ENCODE measurements at places on chromosomes 7 and 10. TPM values are rescaled to one million over a fixed set of nuclear protein-coding genes. Genes with fewer than 3 reads are reported as not detected.
A peak's percentile ranks its signal among the peaks of the same experiment; 100 is the strongest.

IFIT3 gene
- 7.1 TPM for total RNA-seq

DNA sequence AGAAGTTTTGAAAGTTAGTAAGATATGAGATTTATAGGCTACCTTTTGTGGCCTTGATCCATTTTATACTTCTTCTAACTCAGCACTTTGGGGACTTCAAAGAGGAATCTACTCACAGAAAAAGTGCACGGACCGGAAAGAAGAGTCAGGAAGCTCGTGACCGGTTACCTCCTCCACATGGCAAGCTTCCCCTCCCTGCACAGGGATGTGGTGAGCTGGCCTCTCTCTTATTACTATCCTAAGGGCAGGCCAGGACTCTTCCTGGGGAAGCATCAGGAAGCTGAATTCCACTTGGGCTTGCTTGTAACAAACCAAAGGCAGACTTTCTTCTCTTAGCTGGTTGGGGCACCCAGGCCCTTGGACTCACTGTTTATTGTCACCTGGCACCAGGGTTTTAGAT is 170.8 kb upstream of the GLI3 start:
- peak; percentile 58 for DNase-seq

DNA sequence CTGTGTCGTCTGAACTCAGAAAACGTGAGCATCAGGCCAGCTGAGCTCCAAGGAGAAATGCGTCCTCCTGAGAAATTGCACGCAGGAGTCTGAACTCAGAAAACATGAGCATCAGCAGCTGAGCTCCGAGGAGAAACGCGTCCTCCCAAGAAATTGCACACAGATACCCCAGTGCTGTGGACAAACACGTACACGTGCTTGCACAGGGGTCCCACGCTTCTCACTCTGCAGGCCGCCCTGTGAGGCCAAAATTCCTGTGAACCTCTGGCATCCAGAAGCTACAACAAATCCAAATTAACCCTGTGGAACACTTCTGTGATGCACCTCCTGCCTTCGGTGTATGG is 133.8 kb downstream of the WDR37 start:
- DNase-seq = no peak

KBTBD2 gene
- total RNA-seq = 17.9 TPM

- peak; percentile 6 for DNase-seq
Observed at GRCh38 chr10:101941871-101942270, 98.3 kb upstream of the KCNIP2 start.

- DNase-seq = no peak
Observed at GRCh38 chr7:99039384-99039891, 104.5 kb downstream of the SMURF1 start.

GRCh38 chr7:34062826-34063225 is 157.5 kb downstream of the BMPER start:
- no peak for DNase-seq

DNA sequence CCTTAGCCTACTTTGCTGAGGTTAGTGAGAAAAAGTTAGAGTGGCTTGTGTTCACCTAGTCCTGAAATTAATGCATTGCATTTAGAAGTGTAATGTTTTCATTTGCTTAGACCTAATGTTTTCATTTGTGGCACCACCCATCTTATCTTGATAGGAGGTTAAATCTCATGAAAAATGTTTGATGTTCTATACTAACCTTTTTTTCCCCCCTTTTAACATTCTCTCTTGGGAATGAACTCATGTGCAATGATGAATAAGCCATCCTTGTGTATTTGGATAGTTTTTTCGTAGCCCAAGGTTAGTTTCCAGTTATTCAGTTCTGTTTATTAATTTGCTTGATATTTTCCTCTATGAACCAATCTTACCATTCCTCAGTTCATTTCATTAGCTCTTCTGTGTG is 2.8 kb downstream of the FHIP2A start:
- no peak for DNase-seq

GRCh38 chr10:87973635-87974034 is 110.2 kb downstream of the PTEN start:
- DNase-seq = no peak

DNA sequence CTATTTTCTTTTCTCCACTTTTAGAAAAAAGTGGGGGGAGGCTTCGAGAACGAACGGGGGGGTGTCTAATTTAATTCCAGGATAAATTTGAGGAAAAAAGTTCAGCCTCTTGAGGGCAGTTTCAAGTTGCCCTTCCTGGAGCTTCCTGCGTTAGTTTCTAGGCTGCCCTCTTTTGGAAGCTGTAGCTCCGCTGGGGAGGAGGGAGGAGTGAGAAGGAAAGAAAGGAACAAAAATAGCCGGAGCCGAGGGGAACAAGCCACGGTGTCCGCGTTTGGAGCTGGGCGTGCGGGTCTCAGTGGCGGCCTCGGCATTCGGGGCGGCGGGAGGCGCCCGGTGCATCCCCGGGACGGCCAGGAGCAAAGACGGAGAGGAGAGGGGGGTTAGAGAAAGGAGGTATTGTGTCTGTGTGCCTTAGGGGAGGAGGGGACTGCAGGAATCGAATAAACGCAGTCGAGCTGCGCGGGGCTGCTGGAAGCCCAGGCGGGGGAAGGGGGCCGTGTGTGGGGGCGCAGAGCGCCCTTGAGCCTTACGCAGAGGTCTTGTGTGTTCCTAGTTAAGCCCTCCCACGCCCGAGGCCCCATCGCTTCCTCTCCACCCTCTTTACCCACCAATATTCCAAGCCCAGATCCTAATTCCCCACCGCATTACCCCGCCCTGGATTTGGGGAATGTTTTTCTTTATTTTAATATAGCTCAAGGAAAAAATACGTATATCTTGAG is 2.0 kb upstream of the TNRC18 start:
- peak; percentile 79 for DNase-seq

DNA sequence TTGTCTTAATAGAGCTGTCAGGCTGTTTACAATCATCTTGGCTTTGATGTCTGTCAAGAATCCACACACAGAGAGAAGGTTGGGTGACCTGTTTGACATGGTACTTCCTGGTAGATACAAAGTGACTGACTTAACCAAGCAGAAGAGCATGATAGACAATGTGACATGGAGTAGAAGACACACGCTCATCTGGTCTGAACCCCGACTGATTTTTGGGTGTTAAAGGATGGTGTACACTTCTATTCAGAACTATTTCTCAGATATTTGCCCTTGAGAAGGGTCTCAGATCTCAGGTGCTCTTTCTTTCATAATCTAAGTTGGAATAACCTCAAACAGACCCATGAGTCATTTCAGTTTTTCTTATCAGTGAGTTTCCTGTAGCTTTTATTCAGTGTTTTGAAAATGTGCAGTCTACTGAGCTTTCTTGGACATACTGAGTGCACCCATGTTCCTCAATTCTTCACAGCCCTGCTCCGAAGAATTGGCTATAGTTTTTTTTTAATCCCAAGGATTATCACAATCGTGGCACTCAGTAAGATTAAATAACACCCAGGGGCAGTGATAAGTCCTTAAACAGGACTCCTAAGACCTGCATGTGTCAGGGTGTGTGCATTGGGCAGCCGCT is 46.4 kb upstream of the NXPH1 start:
- DNase-seq = no peak

- DNase-seq = no peak
Observed at GRCh38 chr7:101200504-101200861, 353 bp downstream of the MOGAT3 start.

AFAP1L2 gene
- 0.77 TPM for total RNA-seq

DNA sequence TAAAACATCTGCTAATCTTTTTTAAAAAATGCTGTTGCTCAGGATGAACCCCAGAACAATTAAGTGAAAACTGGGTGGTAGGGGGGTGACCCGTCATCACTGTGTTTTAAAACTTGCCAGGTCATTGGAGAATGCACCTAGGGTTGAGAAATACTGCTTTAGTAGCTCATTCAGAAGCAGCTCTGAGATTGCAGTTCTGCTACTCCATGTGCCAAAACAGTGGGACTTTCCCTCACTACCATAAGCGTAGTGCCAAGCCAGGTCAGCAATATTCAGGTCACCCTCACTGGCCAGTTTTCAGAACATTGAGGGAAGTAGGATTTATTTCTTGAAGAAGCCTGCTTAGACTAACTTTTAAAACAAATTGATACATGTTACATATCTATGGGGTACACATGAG is 5.2 kb downstream of the STEAP2 start:
- DNase-seq = no peak

GRCh38 chr7:128166603-128167041 is 74.5 kb upstream of the LEP start:
- no peak for DNase-seq

EGR2 gene
- 2.7 TPM for total RNA-seq

NAT16 gene
- not detected for total RNA-seq

FKBP6 gene
- total RNA-seq = not detected

GRCh38 chr7:141074162-141074991 is 513 bp downstream of the TMEM178B start:
- DNase-seq = peak; percentile 10

CALML5 gene
- not detected for total RNA-seq

- peak; percentile 35 for DNase-seq
Observed at GRCh38 chr10:73248259-73248724, 1.2 kb upstream of the DNAJC9 start.

DNA sequence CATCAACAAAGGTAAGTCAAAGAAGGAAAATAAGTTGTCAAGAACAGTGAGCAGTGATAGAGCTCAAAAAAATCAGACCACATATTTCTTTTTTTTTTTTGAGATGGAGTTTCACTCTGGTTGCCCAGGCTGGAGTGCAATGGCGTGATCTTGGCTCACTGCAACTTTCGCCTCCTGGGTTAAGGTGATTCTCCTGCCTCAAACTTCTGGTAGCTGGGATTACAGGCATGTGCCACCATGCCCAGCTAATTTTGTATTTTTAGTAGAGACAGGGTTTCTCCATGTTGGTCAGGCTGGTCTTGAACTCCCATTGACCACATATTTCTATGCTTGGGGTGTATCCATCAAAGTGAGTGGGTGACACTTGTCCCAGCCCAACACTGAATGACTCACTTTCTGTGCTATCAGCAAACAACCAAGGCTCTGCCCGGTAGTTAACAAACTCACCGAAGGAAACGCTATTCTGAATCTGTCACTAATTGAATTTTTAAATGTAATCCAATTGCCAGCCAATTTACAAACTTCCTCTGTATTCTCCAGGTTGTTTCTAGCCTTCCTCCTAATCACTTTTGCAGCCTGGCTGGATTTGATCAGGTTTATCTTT is 19.6 kb upstream of the SMNDC1 start:
- peak; percentile 26 for DNase-seq

GRCh38 chr7:11373546-11374142 is 400.0 kb downstream of the PHF14 start:
- DNase-seq = peak; percentile 54

GRCh38 chr7:70600993-70601392 is 531.0 kb upstream of the GALNT17 start:
- no peak for DNase-seq

GRCh38 chr7:108417926-108418325 is 38.3 kb downstream of the NRCAM start:
- DNase-seq = no peak

VWA2 gene
- total RNA-seq = not detected

DNA sequence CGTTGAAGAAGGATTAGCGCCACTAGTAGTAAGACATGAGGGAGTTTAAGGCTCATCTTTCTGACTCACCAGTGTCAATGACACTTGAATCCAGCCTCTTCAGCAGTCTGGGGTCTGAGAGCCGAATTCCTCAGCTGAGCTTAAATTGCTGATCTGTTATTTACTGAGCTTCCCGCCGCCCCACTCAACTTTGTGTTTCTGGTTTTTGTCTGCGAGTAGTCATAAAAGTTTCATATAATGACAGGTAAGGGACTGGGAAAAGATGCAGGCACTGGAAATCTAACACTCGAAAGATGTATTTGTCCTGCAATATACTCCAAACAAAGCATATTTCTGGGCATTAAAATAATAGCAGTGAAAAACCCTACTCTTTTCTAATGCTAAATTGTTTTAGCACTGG is 51.2 kb upstream of the RELN start:
- DNase-seq = no peak

TFEC gene
- total RNA-seq = 0.15 TPM

DNA sequence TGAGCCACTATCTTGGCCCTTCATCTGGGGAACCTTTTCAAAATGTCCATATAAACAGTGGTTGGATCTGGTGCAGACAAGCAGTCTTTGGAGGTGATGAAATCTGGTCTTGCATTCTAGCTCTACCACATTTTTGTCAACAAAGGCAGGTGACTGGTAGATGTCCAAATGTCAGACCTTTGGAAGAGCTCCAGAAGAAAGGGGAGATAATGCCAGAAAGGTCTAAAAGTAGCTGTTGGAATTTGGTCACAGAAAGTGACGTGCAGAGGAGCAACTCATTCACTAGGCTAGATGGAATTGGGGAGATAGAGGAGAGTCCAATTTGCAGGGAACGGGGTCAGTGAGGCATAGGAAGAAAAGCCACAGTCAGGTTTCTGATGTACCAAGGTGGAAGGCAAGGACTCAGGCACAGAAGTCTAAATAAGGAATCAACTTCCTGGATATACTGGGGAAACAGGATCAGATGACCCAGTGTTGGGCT is 36.4 kb upstream of the WAC start:
- DNase-seq = peak; percentile 38

DNA sequence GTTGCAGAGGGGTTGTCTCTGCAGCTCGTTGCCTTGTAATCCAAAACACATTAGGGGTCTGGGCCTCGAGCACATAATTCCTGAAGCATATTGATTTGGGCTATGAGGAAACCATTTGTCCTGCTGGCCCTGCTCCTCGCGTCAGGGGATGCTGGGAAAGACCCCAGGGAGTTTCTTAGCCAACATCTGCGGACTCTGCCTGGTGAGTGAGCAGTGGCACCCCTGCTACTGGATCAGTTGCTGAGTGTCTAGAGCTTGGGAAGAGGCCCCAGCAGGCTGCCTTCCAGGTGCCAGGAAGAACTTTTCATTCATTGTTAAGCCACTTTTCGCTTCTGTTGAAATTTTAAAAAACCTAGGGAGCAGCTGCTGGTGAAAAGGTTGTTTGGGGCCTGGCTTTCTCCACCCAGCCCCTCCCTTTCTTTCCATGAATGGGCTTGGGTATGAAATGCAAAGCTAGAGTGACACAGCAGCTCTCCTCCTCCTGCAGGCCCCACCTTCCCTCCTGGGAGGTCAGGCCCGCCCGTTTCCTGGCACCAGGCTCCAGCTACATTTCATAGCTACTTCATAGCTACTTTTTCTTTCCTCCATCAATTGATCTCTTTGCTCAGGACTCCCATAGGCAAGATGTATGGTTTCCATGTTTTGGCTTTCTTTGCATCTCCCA is 26.8 kb downstream of the TACR2 start:
- peak; percentile 66 for DNase-seq

- peak; percentile 33 for DNase-seq
Observed at GRCh38 chr7:128841921-128842673, 11.9 kb downstream of the FLNC start.

Data from PC-3 (cell line).